ENCODE measurements at places on chromosomes 13 and 19.
A peak's percentile ranks its signal among the peaks of the same experiment; 100 is the strongest.

DNA sequence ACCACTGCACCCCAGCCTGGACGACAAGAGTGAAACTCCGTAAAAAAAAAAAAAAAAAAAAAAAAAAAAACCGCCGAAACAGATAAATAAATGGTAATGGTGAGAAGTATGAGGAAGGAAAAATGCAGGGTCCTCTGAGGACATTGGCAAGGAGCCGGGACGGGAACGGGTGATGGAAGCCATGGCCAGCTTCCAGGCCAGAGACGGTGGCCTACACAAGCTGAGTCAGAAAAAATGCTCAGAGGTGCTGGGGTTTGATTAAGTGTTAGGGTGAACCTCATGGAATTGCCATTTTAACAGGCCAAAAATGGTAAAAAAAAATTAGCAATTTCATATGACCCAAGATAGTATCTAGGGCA, 866 bp upstream of the ZSWIM4 start:
- DNase-seq, result peak; percentile 48

DNA sequence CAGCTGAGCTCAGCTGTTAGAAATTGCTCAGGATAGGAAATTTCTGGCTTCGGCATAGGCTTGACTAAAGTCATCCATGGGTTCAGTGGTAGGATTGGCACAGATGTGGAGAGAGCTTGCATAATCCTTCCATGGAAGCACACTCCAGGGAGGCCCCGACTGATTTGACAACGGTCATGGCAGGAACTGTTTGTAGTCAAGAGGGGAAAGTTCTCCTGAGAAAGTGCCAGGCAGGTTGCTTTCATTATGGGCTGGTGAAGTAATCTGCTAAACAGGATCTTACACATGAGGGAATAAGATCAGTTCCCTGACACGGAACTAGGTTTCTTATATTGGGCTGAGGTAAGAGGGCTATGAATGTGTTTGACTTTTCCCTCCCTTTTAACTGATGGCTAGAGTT, 120.1 kb downstream of the RGCC start:
- no peak for DNase-seq

GRCh38 chr13:33508060-33508459, 222.5 kb upstream of the STARD13 start:
- no peak for DNase-seq

DNA sequence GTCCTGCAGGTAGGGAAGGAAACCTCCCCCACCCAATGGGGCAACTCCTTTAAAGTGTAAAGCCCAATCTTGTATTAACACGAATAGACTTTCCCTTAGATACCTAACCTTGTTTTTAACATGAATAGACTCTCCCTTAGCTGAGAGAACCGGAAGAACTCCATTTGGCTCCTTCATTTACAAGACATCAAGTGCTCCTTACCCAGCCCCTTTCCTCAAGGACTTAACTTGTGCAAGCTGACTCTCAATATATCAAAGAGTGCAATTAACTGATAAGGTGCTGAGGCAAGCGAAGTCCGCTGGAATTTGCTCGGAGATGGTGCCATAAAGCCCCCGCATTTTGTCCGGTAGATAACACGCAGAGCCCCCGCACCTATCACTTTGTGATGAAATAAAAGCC, 9.9 kb upstream of the ZNF90 start:
- DNase-seq, result no peak

DNA sequence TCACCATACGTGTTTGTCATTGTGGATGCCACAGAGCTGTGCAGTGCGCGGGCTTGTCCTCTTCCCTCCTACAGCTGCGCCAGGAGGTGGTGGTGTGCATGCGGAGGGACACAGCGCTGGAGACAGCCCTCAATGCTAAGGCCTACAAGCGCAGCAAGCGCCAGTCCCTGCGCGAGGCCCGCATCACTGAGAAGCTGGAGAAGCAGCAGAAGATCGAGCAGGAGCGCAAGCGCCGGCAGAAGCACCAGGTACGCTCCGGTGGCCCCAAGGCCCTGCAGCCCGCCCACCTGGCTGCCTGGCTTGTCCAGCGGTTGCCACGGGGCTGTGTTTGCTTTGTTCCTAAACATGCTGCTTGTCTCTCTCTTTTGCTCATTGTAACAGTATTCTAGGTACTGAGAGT, 30.2 kb downstream of the SMARCA4 start:
- no peak for DNase-seq

GRCh38 chr19:16202320-16203255, 4.9 kb downstream of the AP1M1 start:
- no peak for DNase-seq

GRCh38 chr19:12156223-12157058, at the start of gene ZNF625:
TSS of gene ZNF625 (minus strand) at chr19:12156734. CDS start at chr19:12156558, 176 bp downstream.
- DNase-seq, result peak; percentile 93

DNA sequence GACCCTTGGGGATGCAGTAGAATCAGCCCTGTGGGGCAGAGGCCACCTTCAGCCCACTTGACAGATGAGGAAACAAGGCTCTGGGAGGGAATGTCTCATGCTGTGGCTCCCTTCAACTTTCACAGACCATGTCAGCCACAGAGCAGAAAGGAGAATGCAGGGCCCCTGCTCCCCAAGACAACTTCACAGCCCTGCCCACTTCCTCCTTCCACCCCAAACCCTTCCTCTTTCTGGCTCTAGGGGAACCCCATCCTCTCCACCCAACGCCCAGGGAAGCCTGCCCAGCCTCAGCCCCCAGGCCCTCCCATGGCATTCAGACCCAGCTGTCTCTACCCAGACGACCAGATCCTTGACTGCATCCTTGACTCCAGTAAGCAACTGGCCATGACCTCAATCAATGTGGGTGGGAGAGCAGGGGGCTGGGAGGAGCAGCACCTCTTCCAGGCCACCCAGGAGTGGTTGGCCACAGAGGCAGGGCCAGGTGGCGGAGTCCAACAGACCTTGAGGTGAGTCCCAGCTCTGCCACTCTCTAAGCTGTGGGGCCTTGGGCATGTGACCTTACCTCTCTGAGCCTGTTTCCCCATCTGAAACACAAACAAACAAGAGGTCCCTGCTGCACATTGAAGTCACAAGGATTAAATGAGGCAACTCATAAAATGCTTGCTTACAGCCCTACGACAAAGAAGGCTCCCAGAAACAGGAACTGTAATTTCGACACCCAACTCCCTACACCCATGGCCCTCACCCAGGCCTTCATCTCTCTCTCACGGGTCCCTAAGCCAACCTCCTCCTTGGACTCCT, 15.8 kb downstream of the DEDD2 start:
- no peak for DNase-seq

GRCh38 chr19:21022996-21023395, 2.5 kb downstream of the ZNF430 start:
- DNase-seq, result no peak

DNA sequence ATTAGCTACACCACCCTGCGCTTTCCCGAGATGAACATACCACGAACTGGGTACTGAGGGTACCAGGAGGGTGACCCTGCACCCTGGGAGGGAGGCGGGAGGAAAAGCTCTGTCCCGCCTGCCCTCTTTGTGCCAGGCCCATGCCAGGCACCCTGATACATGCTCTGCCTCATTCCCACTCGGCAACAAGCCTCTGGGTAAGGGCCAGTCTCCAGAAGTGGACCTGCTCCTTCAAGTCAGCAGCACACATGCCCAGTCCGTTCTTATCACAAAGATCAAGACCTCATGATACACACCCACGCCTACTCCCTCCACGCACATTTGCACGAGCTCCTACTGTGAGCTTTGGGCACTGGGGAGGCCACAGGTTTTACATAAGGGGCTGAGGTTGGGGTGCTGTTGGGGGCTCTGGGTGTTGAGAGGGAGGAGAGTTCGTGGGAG, 2.0 kb upstream of the FFAR1 start:
- DNase-seq, result no peak

DNA sequence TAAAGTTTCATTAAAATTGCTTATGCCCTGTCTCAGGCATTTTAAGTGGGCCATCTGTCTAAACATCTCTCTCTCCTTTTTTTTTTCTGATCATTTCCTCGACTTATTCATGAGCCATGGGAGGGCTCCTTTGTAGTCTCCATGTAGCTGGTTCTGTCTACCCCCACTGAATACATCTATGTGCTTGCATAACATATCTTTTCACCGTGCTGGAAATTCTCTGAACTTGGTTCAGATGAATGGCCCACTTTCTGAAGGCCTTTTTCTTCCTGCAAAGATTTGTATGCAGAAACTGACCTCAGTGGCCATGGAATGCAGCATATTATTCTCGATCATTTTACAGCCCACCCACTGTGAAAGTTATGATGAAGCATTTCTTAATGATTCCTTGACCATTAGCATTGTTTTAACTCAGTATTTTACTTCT, 225.3 kb downstream of the GGACT start:
- peak; percentile 12 for DNase-seq

DNA sequence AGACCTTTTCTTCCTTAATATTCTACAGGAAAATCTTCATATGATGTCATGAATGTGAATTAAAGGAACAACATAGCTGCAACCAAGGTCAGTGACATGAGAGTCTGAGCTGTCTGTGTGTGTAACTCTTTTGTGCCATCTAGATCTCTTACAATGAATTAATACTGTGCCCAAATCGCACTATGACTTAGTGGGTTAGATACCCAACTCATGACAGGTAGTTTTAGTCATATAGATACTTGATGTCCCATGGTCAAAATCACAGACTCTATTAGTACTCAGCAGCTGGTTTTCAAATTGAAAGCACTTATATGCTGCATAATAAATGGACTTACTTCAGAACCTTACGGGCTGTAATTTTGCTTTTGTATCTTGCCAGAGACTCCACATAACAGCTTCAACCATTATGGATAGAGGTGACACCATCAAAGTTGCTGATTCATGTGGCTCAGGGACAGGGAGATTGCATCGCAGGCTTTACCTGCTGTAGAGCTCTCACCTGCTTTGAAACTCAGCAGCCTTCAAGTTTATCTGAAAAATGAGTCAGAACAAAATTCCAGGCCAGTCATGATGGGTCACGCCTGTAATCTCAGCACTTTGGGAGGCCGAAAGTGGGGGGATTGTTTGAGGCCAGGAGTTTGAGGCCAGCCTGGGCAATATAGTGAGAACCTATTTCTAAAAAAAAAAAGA, 12.3 kb upstream of the ZNF283 start:
- no peak for DNase-seq

GRCh38 chr13:18952225-18953016, 229.2 kb downstream of the TUBA3C start:
- no peak for DNase-seq

GRCh38 chr19:45632468-45633196, 6.6 kb downstream of the EML2 start:
- DNase-seq, result no peak

- DNase-seq, result no peak
These were observed 75.2 kb upstream of the MCF2L start for GRCh38 chr13:112893570-112894422.

- DNase-seq, result no peak
These were observed 143.3 kb downstream of the KCNRG start for GRCh38 chr13:50158385-50159165.
